ENCODE measurements at places on chromosomes 11 and 22.

DNA sequence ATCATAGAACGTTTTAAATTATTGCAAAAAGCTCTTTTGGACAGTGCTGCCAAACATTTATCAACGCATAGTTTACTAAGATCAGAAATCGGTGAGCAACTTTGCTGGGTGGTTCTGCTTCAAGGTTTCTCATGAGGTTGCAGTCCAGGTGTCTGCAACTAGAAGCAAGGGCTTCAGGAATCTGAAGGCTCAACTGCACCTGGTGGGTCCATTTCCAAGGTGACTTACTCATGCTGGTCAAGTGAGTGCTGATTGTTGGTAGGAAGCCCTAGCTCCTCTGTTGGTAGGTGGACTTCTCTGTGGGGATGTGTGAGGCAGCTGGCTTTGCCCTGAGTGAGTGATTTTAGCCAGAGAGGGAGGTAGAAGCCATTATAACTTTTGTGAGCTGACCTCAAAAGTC lies 22.5 kb downstream of the ARHGEF12 start:
- DNase-seq: no peak

DNA sequence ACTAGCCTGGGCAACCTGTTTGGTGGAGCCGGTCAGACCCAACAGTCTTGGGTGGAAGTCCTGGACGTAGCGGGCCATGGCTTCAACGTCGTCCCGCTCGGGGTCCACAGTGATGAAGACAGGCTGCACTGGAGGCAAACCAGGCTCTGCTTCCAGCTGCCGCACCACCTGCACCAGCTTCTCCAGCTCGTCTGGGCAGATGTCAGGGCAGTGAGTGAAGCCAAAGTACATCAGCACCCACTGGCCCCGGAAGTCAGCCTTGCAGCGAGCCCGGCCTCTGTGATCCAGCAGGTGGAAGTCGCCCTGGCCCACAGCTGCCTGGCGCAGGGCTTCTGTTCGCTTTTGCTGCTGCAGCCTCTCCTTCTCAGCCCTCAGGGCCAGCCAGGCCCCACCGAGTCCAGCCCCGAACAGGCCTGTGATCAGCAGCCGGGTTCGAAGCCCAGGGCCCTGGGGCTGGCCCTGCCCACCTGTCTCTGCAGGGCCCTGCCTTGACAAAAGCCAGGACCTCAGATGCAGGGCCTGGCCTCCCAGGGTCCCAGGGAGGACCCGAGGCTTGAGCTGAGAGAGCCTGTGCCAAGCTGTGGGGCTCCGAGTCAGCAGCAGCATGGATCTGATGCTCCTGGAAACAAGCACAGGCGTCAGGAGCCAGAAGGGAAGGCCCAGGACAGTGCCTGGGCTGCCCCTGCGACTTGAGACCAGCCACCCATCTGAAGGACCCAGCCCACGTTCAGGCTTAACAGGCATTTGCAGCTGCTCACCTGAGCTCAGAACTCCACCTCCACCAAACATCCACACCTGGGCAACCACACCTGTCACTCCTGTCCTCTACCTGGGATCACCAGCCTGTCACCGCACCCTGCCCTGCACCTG lies 1.4 kb downstream of the SCO2 start:
- peak; percentile 75 for DNase-seq

- DNase-seq: no peak
Measured at GRCh38 chr11:123778511-123778910, 24.2 kb upstream of the OR6X1 start.

DNA sequence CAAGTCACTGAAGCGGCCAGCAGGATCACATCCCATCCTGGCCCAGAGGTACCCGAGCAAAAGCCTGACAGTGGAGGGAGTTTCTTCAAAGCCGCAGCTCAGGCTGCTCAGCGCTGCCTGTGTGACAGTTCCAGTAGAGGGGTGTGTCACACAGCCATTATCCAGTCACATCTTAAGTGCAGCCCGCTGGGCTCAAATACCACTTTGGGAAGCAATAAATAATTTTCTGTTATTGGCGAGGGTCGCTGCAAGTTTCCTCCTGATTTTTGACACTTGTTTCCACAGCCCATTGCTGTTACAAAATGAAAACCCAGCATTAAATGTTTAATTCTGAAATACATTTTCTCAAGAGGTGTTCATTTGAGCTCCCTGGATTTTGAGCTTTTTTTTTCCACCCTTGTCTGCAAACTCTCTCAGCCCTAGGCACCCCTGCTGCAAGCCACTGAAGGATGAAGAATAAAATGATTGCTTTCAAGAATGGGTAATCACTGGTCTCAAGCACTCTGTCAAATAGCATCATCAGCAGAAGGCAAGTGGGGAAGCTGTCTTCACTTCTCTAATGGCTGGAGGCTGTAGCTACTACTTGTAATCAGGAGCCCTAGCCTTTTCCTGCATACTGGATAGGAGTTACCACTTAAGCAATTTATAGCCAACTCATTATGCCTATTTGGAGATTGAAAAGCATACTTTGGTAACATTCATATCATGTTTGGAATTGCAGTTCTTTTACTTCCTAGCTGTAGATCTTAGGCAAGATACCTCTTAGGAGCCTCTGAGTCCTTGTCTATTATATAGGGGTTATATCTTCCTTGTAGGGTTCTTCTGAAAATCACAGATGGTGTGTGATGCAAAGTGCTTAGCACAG lies 373.7 kb downstream of the METTL15 start:
- no peak for DNase-seq

DNA sequence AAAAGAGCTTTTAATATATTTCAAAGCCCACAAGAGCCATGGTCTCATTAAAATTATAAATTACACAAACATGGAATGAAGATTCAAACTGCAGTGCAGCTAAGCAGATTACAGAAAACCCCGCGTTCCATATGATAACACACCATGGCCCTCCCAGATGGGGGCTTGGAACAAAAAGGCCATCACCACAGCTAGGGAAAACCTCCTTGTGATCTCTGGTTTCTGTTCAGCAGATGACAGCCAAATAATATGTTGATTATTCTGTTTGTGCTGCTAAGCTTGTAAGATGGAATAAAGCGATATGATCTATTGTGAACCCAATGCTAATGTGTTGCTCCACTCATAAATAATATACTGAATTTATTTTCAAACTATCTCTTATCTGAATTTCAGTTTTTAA lies 28.5 kb downstream of the IMMP1L start:
- DNase-seq: no peak

DNA sequence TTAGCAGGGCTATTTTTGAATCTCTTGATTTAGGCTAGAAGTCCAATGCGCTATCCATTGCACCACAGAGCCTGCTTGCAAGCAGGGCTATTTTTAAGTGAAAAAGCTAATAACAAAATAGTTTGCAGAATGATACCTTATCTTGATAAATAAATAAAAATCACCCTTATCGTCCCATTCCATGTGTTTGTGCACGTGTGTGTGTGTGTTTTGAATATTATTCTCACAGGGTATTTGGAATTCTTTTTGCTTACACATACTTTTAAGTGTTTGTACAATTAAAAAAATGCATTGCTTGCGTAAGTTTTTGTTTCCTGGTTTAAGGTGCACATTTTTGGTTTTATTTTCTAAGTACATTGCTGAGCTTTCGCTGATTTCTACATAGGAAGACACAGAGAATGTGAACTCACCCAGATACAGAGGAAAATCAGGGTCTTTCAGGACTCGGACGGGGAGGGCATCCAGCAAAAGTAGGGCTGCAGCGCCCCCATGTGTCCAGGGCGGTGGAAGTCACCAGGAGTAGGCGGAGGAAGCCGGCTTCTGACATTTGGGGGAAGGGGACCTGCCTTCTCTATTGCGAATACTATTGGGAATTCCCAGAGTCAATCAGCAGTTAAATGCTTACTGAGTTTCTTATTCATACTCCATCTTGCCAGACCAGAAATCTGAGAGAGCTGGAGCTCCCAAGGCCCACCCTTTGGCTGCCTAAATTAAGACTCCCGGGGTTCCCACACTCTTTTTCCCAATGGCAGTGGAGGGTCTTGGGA lies 27.3 kb downstream of the SLC1A2 start:
- DNase-seq: peak; percentile 81

- DNase-seq: no peak
Measured at GRCh38 chr11:47856186-47856585, 8.0 kb upstream of the NUP160 start.

- no peak for DNase-seq
Measured at GRCh38 chr11:58742981-58743880, 11.5 kb upstream of the GLYAT start.

GRCh38 chr22:37079668-37080171 lies 28.2 kb downstream of the KCTD17 start:
- no peak for DNase-seq

DNA sequence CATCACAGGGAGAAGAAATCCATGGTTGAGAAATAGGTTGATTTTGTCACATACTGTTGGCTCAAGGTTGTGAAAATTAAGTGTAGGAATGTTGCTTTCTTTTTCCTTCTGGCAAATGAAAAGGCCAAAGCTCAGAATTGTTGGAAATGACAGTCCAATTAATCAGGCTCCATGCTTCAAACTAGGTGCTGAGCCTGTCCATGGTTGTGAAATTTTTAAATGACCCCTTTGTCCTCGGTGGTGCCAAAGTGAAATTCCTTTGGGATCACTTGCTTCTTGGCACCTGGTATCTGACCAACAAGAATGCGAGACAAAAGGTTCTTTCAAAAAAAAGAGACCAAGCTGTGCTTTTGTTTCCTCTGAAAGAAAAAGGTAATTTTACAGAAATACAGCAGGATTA lies 451.9 kb downstream of the ETS1 start:
- no peak for DNase-seq

- no peak for DNase-seq
Measured at GRCh38 chr11:106733635-106734034, 284.6 kb downstream of the GUCY1A2 start.

GRCh38 chr11:92890846-92891245 lies 78.6 kb upstream of the MTNR1B start:
- DNase-seq: no peak

DNA sequence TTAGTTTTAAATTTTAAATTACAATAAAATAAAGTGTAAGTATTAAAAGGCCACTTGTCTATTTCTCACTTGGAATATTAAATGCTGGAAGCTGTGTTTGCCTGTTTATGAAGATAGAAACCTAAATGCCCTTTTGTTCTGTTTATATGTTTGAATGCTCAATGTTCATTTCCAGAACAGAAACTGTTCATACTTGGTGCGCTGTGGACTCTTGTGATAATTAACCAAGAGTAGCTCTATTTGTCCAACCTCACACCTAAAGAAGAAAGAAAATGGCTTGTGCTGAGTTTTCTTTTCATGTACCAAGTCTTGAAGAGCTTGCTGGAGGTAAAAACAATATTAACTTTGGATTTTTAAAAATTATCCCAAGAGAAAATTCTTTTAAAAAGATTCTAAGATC lies 5.7 kb downstream of the C11orf54 start:
- DNase-seq: no peak

GRCh38 chr22:26797910-26798309 lies 140.5 kb downstream of the MIAT start:
- DNase-seq: no peak

- DNase-seq: no peak
Measured at GRCh38 chr11:129637473-129637872, 178.2 kb upstream of the TMEM45B start.

DNA sequence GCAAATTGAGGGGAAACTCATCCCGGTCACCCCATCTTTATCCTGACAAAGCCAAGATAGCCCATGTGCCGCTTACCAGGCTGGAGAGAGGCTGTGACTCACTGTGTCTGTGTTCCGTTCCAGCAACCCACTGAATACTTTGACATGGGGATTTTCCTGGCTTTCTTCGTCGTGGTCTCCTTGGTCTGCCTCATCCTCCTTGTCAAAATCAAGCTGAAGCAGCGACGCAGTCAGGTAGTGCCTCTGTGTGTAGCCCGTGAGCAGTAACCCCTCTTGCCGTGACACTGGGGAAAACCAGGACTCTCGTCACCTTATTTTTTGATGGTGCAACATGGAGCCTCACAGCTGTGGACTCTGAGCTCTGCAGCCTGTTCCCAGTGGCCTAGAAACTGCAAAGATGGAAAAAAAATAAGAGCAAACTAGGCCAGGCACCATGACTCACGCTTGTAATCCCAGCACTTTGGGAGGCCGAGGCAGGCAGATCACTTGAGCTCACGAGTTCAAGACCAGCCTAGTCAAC lies 16.9 kb downstream of the C22orf31 start:
- peak; percentile 49 for DNase-seq

- no peak for DNase-seq
Measured at GRCh38 chr22:39294571-39295468, 24.6 kb downstream of the RPL3 start.

DNA sequence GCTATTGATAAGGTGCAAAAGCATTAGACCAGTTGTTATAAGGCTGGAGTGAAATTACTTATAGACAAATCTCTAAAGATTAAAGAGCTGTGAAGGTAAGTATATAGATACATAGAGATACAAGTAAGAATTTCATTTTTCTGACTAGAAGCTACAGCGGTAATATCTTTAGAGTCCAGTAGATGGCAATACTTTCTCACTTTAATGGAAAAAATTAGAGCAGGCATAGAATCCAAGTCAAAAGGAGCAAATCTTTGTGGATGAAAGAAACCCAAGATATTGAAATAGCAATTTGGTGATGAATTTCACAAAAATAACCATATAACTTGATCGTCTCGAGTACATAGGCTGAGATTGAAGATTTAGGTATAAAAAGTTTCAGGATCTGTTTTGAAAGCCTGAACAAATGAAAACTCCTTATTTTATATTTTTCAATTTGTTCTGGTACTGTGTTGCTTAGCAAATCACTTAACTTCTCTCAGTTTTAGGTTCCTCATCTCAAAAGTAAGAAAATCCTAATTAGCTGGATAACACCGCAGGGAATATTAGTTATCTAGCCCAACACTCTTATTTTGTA lies 81.9 kb downstream of the UVRAG start:
- no peak for DNase-seq

GRCh38 chr11:128520206-128520887 lies 67.0 kb downstream of the ETS1 start:
- DNase-seq: no peak

DNA sequence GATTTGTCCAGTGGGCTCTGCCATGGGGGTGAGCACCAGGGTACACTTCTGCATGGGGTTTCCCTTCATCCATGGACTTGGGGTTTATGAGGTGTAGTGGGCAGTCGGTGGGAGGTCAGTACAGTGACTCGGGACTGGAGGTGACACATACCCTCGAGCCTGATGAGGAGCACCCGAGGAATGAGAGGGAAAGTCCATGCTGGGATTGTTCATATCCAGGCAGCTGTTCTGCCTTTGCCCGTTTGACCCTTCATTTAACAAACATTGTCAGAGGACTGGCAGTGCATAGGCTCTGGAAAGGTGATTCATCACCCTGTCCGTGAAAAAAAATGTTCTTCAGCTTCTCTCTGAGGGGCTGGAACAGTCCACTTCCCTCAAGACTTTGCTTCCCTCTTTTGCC lies 2.7 kb downstream of the NAV2 start:
- DNase-seq: no peak

DNA sequence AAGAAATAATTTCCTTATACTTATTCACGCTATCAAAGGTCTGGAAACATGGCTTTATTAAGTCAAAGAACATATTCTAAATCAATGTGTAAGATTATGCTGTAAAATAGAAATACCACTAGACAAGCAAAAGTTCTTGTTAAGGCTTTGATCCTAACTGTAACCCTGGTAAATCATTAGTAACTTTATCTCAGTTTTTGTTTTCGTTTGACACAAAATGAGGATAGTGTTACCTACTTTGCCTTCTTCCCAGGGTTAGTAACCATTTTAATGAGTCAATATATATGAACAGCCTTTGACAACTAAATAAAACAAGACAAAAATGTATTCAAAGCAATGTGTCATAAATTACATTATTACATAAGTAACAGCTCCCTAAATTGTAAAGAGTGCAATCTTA lies 1336.3 kb downstream of the FAM181B start:
- no peak for DNase-seq

GRCh38 chr11:89495951-89496350 lies 4.8 kb upstream of the NOX4 start:
- no peak for DNase-seq
